Fibroblast of skin of abdomen (primary cell): ENCODE measurements at places on chromosomes 4 and X.

GRCh38 chr4:162981823-162982222 lies 184.9 kb downstream of the NAF1 start:
- DNase-seq = no peak

GRCh38 chr4:38666766-38667084 lies 2.7 kb downstream of the KLF3 start:
- DNase-seq = no peak

DNA sequence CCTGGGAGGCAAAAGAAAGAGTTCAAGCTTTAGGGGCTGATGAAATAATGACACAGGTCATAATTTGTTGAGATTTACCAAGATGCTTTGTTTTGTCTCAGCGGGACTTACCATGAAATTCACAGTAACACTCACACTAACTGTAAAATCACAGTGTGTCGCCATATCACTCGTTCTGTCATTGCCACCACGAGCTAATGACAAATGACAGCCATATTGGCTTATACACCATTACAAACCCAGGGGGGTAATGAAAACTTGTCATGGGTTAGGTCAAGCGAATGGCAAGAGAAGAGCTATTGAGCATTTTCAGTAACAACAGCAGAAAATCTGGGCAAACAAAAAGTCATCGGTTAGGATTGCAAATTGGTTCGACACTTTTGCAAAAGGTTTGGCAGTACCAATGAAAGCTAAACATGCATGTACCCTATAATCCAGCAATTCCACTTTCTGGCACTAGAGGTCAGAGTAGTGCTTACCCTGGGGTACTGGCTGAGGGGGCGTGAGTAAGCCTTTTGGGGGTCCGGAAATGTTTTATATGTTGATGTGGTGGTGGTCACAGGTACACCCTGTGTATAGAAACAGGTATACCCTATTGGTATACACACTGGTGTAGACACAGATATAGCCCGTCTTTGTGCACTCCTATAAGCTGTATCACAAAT lies 83.9 kb upstream of the RAI2 start:
- DNase-seq = peak; percentile 0

DNA sequence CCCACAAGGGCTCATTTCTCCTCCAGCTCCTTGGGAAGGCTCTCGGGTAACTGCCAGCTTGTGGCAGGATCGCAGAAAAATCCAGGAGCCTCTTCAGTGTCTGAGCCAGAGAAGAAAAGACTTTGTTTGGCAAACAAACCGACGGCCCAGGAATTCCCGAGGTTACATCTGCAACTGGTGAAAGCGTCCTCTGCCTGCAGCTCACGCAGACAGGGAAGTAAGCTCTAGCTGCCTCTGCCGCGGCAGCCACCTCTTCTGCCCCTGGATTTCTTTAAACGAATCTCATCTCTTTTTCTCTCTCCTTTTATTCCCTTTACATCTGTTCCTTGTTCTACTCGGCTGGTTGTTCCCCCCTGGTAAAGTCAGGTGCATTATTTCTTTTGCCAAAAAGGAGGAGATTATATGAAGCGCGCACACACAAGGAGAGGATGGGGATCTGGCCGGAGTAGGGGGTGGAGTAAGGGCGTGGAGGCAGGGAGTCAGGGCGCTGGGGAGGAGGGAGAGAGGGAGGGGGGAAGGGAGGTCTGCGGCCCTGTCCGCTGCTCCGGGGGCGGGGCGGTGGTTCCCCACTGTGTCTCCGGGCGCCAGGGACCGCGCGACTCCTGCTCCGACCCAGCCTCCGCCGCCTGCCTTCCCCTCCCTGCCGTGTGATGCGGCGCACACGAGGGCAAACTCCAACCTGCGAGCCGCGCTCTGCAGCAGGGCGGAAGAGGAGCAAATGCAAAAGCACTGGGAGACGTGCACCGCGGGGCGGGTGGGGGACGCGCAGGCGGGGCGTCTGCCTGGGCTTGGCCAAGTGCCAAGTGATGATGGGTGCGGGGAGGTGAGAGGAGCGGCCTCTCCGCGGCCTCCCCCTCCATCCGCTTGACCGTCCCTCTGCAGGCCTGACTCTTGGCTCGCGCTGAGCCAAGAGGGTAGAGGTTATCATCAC lies at the start of gene DCHS2:
TSS of gene DCHS2 (minus strand) at position 459 of the 931 bp plus-strand sequence. CDS start at position 15, 444 bp downstream.
- peak; percentile 16 for DNase-seq

DNA sequence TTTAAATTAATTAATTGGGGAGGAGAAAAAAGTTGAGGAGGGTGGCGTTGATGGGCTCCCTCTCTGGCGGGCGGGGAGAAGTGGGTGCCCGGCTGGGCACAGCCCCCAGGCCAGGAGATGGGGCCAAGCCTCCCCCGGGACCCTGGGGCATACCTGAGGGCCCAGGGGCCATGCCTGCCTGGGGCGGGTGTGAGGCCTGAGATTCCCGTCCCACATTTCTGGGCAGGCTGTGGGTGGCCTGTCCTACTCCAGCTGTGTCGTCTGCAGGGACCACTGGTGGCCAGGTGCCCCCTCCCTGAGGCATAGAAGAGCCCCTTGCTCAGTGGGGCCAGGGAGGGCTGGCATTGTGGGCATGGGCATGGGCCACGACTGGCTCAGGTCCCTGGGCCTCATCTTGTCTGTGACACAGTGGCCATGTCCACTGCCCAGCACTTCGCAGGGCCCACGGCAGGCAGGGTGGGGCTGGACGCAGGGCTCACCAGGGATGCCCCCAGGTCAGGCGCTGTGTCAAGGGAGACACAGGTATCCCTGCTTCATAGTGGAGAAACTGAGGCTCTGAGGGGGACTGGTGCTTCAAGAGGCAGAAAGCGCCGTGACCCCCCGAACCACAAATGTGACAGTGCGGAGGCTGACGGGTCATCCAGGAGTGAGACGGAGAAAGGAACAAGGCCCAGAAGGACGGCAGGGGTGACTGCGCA lies 60.1 kb downstream of the FAM53A start:
- DNase-seq = no peak

- no peak for DNase-seq
These were observed 86.4 kb downstream of the BMP15 start for GRCh38 chrX:50996930-50997329.

DNA sequence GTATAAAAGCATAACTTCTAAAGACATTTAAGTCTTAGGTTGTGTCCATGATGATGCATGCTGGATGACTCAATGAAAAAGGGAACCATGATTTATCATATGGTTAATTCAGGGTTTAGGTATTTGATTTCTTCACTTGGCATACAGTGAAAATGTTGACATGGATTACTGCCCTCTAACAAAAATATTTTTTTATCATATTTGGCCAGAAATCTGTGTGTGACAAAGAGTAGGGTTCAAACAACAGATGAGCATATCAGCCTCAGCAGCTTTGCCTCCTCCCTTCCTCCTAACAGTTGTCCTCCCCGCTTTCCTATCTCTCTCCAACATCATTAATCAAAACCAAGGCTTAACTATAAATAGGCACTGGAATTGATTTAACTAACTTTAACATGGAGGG lies 46.3 kb downstream of the ARHGAP6 start:
- peak; percentile 59 for DNase-seq

DNA sequence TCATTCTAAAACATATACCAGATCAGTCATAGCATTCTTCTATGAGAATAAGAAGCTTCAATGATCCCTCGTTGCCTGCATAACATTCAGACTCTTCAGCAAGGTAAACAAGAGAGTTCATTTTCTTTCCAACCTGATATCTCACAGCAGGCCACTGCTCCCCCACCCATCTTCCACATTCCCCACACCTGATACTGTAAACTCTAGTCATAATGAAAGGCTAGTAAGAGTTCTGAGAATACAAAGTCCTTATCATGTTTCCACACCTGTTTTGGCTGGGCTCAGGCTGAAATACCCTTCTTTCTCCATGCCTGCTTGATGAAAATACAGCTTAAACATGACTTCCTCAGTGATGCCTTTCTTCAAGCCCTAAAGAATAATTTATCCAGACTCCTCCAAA lies 2.3 kb upstream of the AASDH start:
- no peak for DNase-seq

GRCh38 chr4:99394896-99395295 lies 40.2 kb downstream of the ADH7 start:
- DNase-seq = peak; percentile 19

DNA sequence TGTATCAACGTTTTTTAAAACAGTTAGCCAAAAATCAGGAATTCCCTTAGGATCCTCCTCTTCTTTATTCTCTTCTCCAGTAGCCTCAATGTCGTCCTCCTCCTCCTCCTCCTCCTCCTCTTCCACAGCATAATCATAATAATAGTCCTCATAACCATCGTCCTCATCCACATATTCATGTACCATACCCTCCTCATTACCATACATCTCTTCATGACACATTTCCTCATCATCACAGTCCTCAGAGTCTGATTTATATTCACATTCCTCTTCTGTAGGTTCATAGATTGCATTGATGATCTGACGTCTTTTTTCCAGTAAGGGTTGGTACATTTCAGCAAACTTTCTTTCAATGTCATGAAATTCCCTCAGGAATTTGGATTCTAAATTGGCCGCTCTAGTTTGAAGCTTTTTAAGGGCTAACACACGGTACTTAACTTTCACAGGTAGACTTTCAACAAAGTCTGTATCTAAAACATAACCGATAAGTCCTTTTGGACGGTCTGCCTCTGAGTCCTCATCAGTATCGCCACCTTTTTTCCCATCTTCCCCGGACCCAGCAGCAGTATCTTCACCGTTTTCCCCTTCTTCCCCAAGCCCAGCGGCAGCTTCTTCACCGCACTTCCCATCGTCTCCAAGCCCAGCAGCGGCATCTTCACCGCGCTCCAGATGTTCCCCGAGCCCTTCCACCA lies 771 bp downstream of the NAP1L2 start:
- DNase-seq = no peak

DNA sequence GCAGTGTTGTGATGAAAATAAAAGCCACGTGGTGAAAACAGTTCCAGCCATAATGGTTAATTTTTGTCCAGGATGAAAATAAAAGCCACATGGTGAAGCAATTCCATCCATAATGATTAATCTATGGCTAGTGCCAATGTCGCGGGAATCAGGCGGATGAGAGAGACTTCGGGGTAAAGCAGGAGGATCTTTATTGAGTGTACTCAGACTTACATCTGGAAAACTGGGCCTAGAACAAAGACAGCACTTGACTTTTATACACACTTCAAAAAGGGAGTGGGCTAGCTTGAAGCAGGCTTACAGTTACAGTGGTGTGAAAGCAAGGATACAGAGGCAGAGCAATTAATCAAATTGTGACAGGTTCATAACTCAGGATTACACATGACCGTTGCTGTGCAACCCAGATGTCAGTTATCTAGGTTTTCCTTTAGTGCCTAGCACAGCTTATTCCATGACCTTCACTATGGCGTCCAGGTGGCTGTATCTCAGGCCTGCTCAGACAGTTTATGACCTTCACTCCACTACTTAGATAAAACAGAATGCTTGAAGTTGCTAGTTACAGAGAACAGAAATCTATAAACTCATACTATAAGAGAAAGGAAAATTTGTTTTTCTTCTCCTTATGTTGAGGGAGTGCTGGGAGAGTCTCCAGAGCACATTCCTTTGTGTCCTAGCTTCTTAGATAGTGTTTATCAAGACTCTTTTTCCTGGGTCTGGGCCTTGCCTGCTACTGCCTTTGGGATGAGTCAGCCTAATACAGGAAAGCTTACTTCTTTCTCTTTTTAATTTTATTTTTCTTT lies 5.9 kb upstream of the PLA2G12A start:
- no peak for DNase-seq
